GM23338 (cell line): ENCODE measurements at places on chromosomes 3 and 15. TPM values are rescaled to one million over a fixed set of nuclear protein-coding genes. Genes with fewer than 3 reads are reported as not detected.
A peak's percentile ranks its signal among the peaks of the same experiment; 100 is the strongest.

GHSR gene
- total RNA-seq = not detected in 2 replicates

DNA sequence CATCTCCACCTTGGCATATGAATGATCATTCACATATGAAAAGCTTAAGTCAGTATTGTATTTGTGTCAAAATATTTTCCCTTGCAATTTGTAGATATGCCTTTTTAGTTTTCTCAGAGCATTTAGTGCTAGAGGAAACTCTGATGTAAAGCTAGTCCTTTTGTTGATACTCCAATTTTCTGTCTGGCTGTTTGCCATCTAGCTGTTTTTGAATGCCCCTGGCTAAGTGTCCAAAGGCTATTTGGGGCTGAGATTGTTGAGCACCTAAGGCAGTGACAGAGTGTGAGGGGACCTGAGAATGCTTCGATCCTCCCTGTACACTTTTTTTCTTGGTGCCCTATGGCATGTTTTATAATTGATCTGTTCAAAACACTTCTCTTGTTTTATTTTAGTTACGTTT, 3.1 kb downstream of the SLC51B start:
- DNase-seq = no peak

DNA sequence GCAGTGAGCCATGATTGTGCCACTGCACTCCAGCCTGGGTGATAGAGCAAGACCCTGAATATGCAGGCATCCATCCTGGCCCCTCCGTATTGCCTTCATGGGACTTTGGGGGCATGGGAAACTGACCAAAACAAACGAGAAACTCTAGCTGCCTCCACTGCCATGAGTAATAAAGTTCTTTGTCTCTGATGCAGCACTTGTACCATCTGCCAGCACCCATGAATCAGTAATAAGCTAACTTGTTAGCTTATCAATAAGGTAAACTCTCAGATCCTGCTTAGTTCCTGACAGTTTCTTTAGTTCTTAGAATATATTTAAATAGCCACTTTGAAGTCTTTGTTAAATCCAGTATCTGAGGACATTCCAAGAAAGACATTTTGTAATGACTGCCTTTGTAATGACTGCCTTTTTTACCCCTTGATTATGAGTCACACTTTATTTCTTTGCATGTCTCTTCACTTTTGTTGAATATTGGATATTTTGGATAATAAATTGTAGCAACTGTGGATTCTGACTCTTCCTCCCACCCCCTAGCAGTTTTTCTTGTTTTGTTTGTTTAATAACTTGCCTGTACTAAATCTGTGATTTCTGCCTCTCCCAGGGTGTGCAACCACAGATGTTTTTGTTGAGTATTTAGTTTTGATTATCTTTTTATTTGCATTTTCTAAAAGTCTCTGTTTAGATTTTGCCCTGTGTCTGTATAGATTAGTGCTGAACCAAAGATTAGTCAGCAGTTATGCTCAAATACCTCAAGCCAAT, 136.9 kb downstream of the HCN4 start:
- DNase-seq = peak; percentile 29

CASR gene
- 0.04 and 0.56 TPM in 2 replicates for total RNA-seq

GRCh38 chr3:121529308-121529707, 16.5 kb downstream of the POLQ start:
- DNase-seq = no peak

GRCh38 chr3:54014067-54014466, 108.3 kb upstream of the CACNA2D3 start:
- DNase-seq = no peak

CCDC13 gene
- total RNA-seq = 0.45 TPM in 1 of 2 replicates, not detected in the other

LRTM1 gene
- not detected in 2 replicates for total RNA-seq

- peak; percentile 85 for DNase-seq
Measured at GRCh38 chr3:184568924-184569829, 7.6 kb downstream of the EPHB3 start.

DNA sequence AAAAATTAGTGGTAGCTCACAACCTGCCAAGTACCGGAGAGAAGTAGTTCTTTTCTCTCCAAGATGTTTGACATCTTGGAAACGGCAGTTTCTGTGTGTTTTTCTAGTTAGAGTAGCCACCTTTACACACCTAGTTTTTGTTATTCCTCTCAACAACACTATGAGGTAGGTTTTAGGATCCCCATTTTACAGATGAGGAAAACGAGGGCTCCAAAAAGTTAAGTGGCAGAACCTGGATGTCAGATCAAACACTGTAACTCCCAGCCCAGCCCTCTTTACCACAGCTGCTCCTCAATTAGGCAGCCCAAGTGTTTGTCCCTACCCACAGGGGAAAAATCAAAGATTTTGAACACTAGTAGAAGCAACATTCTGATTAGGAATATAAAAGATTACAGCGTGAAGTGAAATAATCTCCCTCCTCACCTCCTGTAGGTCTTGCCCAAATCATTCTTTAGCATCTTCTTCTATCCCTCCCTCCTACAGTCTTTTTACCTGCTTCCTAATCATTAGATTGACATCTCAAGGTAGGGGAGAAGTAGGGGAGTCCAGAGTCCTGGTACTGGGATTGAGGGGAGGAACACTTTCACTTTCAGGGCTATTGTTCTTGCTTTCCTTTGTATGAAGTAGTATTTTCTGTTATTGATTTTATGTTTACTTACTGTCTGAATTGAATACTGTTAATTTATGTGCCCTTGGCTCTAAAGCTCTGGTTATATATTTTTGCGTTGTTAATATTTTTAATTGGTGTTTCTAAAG, 142.6 kb downstream of the CMSS1 start:
- no peak for DNase-seq

- DNase-seq = no peak
Measured at GRCh38 chr3:183185696-183186095, 23.2 kb upstream of the LAMP3 start.

CDHR4 gene
- total RNA-seq = 0.24 TPM in 1 of 2 replicates, not detected in the other

DNA sequence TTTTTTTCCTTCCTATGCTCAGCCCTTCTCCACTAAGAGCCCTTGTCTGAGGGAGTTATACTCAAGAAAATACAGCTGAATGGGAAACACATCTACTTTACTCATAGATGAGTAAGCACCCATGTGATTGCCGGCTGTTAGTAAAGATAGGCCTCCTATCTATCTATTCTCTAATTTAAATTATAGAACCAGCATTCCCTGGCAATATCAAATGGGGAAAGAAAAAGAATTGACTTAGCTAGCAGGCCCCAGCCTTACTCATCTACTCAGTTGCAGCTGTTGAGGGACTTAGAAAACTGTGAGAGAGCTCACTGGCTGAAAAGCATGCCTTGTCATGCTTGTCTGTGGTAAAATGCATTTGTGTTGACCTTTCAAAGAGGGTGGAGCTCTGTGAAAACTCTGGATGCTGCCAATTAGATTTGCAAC, 116.9 kb upstream of the LRRFIP2 start:
- DNase-seq = no peak

GRCh38 chr3:105427332-105427731, 60.6 kb downstream of the ALCAM start:
- peak; percentile 25 for DNase-seq

DNA sequence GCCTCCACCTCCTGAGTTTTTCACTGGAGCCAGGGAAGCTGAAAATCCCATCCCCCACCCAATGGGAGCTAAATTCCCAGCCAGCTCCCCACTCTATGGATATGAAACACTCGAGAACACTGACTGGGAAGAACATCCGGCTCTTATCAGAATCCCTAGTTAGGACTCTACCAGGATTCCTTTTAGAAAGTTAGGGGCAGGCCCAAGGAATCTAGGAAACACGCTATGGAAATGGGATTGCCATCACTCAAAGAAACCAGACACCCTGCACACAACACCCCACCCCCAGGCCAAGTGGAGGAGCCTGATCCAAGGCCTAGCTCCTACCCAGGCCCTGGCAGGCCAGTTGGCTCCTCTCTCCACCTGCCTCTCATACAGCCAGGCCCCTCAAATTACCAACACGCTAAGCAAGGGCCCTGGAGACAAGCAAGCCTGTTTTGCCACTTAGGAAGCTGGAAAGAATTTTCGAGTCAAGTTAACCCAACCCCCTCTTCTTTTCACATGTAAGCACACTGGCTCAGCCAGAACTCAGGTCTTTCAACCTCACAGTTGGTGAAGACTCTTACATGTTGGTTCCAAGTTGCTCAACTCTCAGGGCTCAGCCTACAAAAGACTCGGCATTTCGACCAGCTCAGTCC, 75.5 kb downstream of the RBPMS2 start:
- DNase-seq = peak; percentile 90

RAMAC gene
- 27.4 and 29.2 TPM in 2 replicates for total RNA-seq

TFG gene
- 86.4 and 88.5 TPM in 2 replicates for total RNA-seq

GRCh38 chr3:136631424-136631823, 120.8 kb downstream of the STAG1 start:
- DNase-seq = no peak

DNA sequence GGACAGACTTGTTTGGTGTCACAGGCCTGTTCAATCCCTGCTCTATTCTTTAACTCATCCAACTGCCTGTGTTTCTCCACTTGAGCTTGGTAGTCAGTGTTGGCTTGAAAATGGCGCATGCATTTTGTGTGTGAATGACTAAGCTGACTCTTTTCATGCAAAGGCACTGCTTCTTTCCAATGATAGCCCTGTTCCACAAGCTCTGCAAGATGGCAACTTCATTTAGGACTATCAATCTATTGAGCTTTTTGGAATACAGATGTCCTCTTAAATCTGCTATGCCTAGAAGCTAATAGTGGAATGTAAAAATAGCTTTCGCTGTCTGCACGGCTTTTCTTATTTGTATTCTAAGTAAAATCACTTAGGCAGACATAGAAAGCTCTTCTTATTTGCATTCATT, 33.6 kb upstream of the SYNPR start:
- DNase-seq = no peak
